ENCODE measurements at places on chromosomes 11 and 22.

DNA sequence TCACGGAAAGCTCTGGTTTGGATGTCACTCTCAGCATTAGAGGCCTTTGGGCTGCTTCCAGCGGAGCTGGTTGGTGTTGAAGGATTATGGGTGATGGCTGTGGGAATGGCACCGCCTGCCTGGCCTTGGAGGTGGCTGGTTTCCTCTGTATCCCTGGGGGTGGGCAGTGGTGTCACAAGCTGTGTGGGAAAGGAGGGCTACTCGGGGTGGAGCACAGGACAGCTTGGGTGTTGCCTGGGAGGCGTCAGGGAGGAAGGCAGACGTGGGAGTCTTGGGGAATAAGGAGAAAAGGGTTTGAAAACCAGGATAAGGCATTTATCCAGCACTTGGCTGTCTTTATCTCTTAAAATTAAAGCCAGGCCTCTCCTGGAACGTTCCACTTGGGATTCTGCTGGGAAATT is 71.8 kb downstream of the ADAMTS15 start:
- no peak for DNase-seq

GRCh38 chr22:20015187-20015625 is 1.4 kb downstream of the ARVCF start:
- DNase-seq, result no peak

DNA sequence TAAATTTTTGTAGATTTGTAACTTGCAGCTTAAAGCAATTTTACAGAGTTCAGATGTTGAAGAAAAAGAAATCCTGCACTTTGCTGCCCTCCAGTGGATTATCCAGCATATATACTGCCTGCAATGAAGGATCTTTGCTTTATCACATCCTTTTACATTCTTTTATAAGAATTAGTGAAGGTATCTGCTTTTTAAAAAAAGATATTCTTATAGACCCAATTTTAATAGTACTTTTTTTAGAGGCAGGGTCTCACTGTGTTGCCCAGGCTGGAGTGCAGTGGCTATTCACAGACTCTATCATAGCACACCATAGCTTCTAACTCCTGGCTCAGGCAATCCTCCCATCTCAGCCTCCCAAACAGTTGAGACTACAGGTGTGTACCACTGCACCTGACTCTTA is 60.7 kb downstream of the TTC17 start:
- DNase-seq, result no peak

DNA sequence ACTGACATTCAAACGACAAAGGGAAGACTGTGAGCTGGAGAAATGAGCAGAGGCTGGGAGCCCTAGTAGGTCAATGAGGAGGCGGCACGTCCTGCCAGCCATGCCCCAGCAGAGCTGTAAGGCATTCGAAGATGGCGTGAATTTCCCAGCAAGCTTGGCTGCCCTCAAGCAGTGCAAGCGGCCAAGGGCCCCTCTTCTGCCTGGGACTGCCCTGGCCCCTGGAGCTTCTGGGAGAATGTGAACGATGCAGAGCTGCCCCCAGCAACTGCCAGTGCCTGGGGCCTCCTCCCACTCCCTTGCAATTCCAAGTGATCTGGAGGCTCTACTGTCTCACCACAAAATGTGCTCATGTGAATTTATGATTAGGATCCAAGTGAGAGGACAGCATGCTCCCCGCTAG is 4.3 kb downstream of the PPM1F start:
- DNase-seq, result no peak

DNA sequence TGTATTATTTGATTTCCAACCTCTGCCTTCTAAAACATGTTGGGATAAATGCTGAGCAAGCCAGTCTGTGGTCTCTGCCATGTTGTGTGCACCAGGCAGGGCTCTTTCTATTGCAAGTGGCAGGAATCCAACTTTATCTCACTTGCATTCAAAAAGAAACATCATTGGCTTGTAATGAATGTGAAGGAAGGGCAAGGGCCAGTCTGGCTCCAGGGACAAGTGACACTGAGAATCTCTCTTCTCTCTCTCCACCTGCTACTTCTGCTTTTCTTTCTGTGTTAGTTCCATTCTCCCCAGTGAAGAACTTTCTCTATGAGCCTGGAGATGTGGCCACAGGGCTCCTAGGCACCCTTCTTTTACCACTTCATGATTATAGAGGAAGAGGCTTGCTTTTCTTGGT is 329.9 kb upstream of the NCAM1 start:
- no peak for DNase-seq

- no peak for DNase-seq
Observed at GRCh38 chr11:87417951-87418350, 380.2 kb downstream of the TMEM135 start.

- no peak for DNase-seq
Observed at GRCh38 chr11:95994329-95994728, 70.4 kb upstream of the MTMR2 start.

- DNase-seq, result no peak
Observed at GRCh38 chr11:45725776-45726492, 60.5 kb upstream of the CHST1 start.

DNA sequence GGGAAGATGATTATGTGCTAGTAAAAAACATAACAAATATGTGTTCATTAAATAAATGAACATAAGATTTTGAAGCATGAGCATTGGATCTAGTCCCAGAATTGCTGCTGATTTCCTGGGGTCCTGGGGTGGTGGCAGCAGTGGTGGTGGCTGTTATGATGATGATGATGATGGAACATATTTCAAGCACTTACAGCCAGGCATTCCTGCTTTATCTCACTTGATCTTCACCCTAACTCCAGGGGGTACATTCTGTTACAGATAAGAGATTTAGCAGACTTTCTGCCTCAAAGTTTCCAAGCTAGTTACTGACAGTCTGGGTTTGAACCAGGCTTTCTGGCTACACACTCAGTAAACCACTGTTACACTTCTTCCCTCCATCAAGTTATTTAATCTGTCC is 5.2 kb downstream of the TRAPPC4 start:
- DNase-seq, result no peak

DNA sequence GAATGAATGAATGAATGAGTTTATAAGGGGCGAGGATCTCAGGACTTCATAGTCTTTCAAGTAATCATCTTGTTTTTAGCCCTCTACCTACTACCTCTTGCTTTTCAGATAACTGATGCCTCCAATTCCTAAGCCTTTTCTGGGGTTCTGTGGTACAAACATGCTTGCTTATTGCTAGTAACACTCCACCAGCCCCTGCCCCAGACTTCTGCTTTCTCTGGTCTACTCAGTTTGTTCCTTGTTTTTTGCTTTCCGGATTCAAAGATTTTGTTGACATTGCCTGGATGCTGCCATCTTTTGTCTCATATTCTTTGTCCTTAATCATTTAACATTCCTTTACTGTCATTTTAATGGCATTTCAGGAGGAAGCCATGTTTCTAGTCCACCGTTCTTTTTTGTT is 8.9 kb upstream of the TMEM9B start:
- DNase-seq, result no peak

DNA sequence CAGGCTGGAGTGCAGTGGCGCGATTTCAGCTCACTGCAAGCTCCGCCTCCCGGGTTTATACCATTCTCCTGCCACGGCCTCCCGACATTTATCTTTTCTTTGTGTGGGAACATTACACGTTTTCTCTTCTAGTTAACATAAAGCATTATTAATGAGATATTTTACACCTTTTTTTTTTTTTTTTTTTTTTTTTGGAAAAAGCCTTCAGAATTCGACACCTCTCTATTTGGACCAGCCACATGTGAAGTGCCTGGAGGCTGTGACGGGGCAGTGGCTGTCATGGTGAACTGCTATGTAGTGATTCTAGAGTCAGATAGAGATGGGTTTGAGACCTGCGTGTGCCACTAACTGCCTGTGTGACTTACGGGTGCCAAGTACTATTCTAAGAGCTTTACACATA is 64.3 kb downstream of the SMIM38 start:
- DNase-seq, result no peak

- no peak for DNase-seq
Observed at GRCh38 chr22:50061824-50062355, 3.8 kb upstream of the TTLL8 start.

- DNase-seq, result no peak
Observed at GRCh38 chr11:32003335-32003734, 87.5 kb upstream of the RCN1 start.

DNA sequence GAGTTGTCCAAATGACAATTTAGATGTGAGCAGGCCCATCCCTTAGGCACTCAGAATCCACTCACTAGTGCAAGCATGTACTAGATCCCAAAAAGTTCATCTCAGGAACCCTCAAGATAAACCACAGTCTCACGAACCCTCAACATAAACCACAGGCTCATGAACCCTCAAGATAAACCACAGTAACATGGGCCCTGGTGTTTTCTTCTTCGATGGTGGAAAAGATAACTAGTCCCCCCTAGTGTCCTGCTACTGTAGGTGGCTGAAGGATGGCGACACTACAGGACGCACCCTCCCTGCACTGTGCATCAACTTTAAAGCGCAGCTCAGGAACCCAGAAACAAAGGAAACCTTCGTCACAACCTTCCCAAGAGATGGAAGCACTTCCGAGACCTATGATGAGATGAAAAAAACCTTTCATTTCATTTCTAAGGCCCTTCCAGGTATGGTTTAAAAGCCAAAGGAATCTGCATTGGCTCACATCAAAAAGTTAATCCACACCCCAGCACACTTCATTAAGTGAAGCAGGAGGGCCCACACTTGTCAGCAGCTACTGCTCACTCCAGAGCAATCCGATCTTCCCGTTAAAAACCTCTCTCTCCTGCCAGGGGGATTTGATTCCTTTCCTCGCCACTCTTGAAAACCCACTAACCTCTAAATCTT is 2.4 kb downstream of the LARGE1 start:
- DNase-seq, result no peak

- DNase-seq, result no peak
Observed at GRCh38 chr11:44671234-44671633, 55.5 kb upstream of the TSPAN18 start.

- DNase-seq, result no peak
Observed at GRCh38 chr11:118933486-118933885, 7.8 kb upstream of the BCL9L start.

DNA sequence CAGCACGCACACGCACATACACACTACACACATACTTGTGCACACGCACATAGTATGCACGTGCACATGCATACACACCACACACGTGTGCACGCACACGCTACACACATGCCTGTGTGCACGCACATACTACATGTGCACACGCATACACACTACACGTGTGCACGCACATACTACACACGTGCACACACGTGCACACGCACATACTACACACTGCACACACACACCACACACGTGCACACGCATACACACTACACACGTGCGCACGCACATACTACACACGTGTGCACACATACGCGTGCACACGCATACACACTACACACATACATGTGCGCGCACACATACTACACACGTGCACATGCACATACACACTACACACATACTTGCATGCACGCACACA is 19.7 kb upstream of the ARHGAP8 start:
- no peak for DNase-seq

GRCh38 chr22:39456522-39457197 is at the start of gene MGAT3:
Gene MGAT3, plus strand, starts transcription at chr22:39457012. Its CDS starts 30,336 bp downstream, at chr22:39487348.
- DNase-seq, result no peak

GRCh38 chr11:74094393-74094792 is 76.4 kb downstream of the C2CD3 start:
- DNase-seq, result no peak

DNA sequence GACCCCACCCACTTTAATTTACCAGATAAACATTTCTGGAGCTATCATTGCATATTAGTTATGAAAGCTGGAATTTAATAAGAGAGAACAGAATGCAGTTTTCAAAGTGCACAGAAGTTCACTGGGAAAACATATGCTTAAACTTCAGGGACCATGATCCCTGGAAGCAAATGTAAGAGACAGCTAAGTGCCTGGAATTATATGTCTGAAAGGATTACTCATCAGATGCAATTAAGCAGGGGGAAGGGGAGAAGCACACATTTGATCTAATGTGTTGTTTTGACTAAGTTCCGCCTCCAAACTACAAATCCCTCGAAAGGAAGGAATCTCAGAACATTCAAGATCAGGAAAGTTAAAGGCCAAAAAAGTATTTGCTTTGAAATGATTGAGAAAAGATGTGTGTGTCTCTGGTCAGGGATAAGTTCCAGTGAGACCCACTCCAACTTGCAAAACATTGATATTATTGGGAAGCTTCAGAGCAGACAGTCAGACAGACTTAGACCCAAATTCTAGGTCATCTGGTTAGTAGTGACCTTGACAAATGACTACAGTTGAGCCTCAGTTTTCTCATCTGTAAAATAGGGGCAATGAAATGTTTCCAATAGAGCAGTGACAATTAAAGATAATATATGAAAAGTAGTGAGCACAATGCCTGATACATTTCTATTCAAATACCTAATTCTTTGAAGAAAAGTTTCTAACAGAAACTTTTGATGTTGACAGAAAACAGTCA is 147.6 kb downstream of the ME3 start:
- no peak for DNase-seq

DNA sequence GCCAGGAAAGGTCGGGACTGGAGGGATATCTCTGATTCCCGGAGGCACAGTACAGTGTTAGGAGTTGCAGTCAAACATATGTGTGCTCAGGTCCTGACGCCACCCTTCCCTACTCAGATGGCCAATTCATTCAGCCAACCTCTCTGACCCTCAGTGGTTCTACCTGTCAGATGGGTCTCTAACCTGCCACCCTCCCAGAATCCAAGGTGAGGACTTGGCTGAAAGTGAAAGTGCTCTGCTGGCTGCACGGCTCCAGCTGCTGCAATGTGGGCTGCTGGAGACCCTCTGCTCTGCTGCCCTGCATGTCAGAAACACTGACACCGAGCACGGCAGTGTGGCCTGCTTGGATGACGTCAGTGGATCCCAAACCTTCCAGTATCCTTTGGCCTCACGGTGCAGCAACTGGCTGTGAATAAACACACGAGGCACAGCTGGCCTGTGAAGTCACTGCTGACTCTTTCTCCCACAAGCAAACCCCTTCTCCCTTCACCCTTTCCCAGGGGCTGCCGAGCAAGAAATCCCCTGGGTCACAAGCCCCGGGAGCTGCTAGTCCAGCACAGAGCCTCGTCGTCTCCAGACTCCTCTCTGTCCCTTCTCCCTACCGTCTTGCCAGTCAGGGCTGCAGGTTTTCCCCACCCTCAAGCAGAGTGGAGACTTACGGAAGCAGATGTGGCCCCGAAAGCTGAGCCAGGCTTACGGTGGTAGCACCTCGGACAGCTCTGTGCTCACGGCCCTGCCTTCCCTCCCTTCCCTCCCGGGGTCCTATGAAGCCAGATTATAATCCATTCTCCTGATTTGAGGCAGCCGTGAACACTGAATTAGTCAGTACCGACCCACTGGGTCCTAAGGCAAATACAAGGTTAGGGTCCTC is 24.3 kb downstream of the KIAA0930 start:
- DNase-seq, result no peak

GRCh38 chr11:36534276-36534840 is 24.3 kb upstream of the TRAF6 start:
- no peak for DNase-seq

Data from effector CD4-positive, alpha-beta T cell (primary cell).